Temporal lobe (tissue), 4 donors: ENCODE measurements at places on chromosomes 16 and 17. TPM values are rescaled to one million over a fixed set of nuclear protein-coding genes. Genes with fewer than 3 reads are reported as not detected.

The BCAR1 gene
- total RNA-seq: 17.2 TPM

The PRSS22 gene
- not detected for total RNA-seq

The KIF18B gene
- 0.25 TPM for total RNA-seq

The SLC12A3 gene
- not detected for total RNA-seq

The ACSM2A gene
- not detected for total RNA-seq

The KCNAB3 gene
- 3.7 TPM for total RNA-seq

The TP53TG3F gene
- not detected for total RNA-seq

The GGNBP2 gene
- total RNA-seq: 57.5 TPM

The CDH3 gene
- 10.1 TPM for total RNA-seq

The SF3B3 gene
- total RNA-seq: 77.4 TPM

The C16orf89 gene
- 7.9 TPM for total RNA-seq

The GUCY2D gene
- 0.25 TPM for total RNA-seq

The CD300E gene
- total RNA-seq: under 0.01 TPM

The CA4 gene
- 2.5 TPM for total RNA-seq

The DPEP3 gene
- total RNA-seq: 0.25 TPM

The SERPINF2 gene
- total RNA-seq: not detected

The KRTAP1-5 gene
- total RNA-seq: not detected

The COX4I1 gene
- 164 TPM for total RNA-seq
